ENCODE measurements at places on chromosomes 4 and X. TPM values are rescaled to one million over a fixed set of nuclear protein-coding genes. Genes with fewer than 3 reads are reported as not detected.

Gene BEND4
- 0.15 TPM for total RNA-seq

- no peaks in the 10 kb centered on the region for H3K27me3 ChIP-seq
- H3K4me1 ChIP-seq = peaks cover 10% of the 10 kb centered on the region
- H3K27ac ChIP-seq = no peak overlapping the region
Observed at GRCh38 chr4:1351854-1352566, 5.0 kb downstream of the UVSSA start.

Gene SYP
- 0.49 TPM for total RNA-seq

Gene PRDM5
- total RNA-seq = not detected

Gene SLITRK2
- not detected for total RNA-seq

Gene CRMP1
- total RNA-seq = 0.16 TPM

- H3K4me1 ChIP-seq = peaks cover 7% of the 10 kb centered on the region
- no peak overlapping the region for H3K4me3 ChIP-seq
- no peak for DNase-seq
- no peaks in the 10 kb centered on the region for H3K27me3 ChIP-seq
- H3K27ac ChIP-seq = no peak overlapping the region
- no peaks in the 10 kb centered on the region for H3K36me3 ChIP-seq
Observed at GRCh38 chr4:183721207-183722081, 62.4 kb downstream of the TRAPPC11 start.

- H3K4me3 ChIP-seq = no peak overlapping the region
- H3K4me1 ChIP-seq = no peaks in the 10 kb centered on the region
- no peaks in the 10 kb centered on the region for H3K36me3 ChIP-seq
- no peak for DNase-seq
- no peaks in the 10 kb centered on the region for H3K27me3 ChIP-seq
Observed at GRCh38 chr4:11625211-11625610, 196.5 kb upstream of the HS3ST1 start.

Gene STIM2
- total RNA-seq = 24.4 TPM

DNA sequence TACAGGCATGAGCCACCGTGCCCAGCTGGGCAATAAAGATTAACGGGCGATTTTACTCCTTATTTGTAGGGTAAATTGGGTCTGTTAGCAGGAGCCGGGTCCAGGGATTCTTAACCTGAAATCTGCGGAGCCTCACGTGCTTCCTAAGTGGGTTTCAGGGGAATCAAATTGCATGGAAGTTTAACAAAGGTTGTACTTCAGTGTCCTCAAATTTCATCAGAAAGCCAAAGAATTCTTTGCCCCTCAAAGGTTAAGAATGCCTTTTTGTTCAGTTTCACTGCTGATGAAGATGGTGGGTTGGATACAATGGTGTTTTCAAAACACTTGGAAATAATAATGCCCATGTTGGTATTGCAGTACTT, 67.9 kb downstream of the AFF1 start:
- H3K36me3 ChIP-seq = peaks cover 6% of the 10 kb centered on the region
- no peak for DNase-seq
- no peak overlapping the region for H3K4me3 ChIP-seq
- H3K27ac ChIP-seq = no peak overlapping the region
- peaks cover 33% of the 10 kb centered on the region for H3K4me1 ChIP-seq

DNA sequence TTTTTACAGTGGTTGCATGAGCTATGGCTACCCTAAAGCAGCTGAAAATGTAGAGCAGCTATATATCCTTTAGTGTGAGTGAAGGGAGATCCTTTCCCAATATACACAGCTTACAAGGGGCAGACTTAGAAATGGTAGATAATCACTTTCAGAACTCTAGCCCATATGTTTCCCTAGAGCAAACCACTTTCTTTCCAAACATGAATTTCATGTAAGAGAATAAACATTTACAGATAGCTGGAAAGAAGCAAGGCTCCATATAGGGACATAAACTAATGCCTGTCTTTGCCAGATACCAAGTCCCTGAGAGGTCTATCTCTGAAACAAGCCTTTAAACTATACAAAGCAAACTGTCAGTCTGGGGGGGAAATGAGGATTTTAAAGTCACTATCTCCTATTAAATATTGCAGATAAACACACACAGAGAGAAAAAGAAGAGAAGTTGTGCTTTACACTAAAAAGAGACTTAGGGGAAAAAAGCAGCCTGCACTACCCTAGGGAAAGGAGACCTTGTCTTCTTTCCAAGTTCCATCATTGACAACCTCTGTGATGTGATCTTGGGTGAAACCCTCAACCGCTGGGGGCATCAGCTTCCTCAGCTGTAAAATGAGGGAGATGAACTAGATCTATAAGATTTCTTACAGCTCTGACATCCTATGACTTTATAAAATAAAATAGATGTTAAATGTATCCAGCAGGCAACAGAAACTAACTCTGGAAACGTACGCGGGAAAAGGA, 73.6 kb downstream of the TMEM156 start:
- no peak for DNase-seq
- no peak overlapping the region for H3K27ac ChIP-seq
- no peaks in the 10 kb centered on the region for H3K27me3 ChIP-seq
- no peak overlapping the region for H3K4me3 ChIP-seq
- peaks cover 6% of the 10 kb centered on the region for H3K4me1 ChIP-seq
- no peaks in the 10 kb centered on the region for H3K36me3 ChIP-seq

- H3K4me3 ChIP-seq = no peak overlapping the region
- H3K27ac ChIP-seq = no peak overlapping the region
- DNase-seq = no peak
- H3K27me3 ChIP-seq = no peaks in the 10 kb centered on the region
Observed at GRCh38 chrX:155246748-155247147, 17.5 kb downstream of the RAB39B start.

DNA sequence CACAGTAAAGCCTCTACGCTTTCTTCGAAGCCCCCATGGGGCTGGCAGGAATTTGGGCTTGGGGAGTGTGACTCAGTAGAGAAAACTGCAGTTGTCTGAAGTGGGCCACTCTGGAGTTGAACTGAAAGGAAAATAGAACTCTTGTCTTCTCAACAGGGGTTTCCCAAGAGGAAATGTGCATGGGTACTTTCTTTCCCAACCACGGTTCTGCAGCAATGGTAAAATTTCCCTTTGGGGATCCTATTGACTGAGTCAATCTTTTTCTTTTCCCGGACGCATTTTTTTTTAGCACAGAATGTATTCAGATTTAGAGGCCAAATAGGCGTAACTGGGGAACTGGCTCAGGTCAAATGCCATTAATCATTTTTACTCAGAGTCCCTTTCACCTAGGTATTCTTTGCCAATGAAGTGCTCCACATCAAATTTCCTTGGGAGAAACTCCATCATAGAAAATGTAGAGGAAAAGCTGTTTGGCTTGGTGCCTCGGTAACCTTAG, 269.3 kb downstream of the STIM2 start:
- no peaks in the 10 kb centered on the region for H3K4me1 ChIP-seq
- no peak for DNase-seq
- no peaks in the 10 kb centered on the region for H3K36me3 ChIP-seq
- H3K27ac ChIP-seq = no peak overlapping the region

Gene GLRA2
- total RNA-seq = not detected

DNA sequence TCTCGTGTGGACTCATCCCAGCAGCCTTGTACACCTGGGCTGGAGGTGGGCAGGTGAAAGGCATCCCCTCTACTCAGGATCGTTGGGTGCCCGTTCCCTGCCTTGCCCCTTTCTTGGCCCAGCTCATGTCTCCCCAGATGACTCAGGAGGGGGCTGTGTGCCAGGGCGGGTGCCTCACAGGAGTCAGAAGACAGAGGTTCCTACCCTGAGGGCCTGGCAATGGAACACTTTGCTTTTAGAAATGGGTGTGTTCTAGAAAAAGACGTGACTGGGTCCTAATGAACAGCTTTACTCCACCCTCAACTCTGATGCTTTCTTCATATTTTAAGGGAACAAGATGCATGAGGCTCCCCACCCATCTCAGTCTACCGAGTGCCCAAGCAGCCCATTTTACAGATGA, 22.5 kb upstream of the TRIM2 start:
- H3K27me3 ChIP-seq = no peaks in the 10 kb centered on the region
- no peak overlapping the region for H3K27ac ChIP-seq
- H3K4me3 ChIP-seq = no peak overlapping the region
- no peaks in the 10 kb centered on the region for H3K36me3 ChIP-seq
- H3K4me1 ChIP-seq = no peaks in the 10 kb centered on the region
- no peak for DNase-seq

DNA sequence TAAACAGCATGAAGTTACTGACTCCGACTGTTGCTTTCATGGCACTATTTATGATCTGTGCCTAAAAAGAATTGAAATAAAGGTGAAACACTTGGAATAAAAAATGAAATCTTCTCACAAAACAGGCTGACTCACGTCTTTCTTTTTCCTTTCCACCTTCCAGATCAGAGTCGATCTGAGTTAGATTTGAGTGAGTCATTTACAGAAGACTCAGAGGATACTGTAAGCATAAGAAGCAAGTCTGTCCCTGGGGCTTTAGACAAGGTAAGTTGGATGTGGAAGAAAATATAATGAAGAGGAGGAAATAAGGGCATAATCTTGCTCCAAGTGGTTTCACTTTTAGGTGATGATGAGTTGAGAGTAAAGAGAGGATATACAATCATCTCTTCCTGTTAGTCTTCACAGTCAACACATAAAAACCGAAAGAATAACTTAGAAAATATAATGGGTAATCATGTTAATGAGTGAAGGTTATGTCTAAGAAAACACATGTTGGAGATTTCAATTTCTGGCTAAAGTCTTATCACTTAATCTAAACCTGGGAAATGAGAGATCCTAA, 89.7 kb downstream of the SYTL5 start:
- H3K4me3 ChIP-seq = no peak overlapping the region
- no peak for DNase-seq
- H3K27me3 ChIP-seq = no peaks in the 10 kb centered on the region

Gene MND1
- 20.3 TPM for total RNA-seq

DNA sequence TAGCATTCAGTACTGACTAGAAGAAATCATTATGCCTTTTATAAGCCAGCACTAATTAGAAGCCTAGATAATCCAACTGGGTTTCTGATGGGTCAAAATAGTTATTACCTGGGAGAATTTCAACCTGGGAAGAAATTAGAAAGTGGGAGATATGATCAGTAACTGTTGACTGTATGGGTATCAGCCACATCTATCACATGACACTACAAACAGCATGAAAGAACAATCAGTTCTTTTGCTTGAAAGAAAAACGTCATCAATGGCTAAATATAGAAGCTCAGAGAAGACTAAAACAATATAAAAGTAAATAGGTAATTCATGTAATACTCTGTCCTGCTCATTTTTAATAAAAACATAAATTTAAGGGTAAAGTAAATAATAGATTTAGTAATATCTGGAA, 145.1 kb downstream of the CAMK2D start:
- H3K27ac ChIP-seq = no peak overlapping the region
- H3K4me3 ChIP-seq = no peak overlapping the region
- no peaks in the 10 kb centered on the region for H3K27me3 ChIP-seq
- H3K36me3 ChIP-seq = no peaks in the 10 kb centered on the region
- DNase-seq = no peak
- peaks cover 4% of the 10 kb centered on the region for H3K4me1 ChIP-seq

Gene ZC4H2
- 1.3 TPM for total RNA-seq

DNA sequence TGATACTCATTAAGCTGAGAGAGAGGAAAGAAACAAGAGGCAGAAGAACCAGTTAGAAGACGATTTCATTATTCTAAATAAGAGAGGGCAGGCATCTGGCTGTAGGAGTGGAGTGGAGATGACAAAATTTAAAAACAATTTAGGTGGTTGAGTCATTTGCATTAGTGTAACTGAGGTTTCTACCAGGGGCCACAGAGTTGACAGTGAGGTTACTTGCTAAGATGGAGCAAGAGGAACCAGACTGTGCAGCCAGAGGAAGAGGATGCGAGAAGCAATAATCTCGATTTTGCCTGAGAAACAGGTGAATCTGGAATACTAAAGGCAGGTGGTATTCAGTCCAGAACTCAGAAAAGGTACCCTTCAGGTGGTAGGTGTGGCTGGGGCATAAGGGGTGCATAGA, 491.9 kb downstream of the MID1IP1 start:
- no peaks in the 10 kb centered on the region for H3K27me3 ChIP-seq
- no peaks in the 10 kb centered on the region for H3K4me1 ChIP-seq
- no peak for DNase-seq
- H3K36me3 ChIP-seq = no peaks in the 10 kb centered on the region
- no peak overlapping the region for H3K27ac ChIP-seq

Gene MTTP
- total RNA-seq = 0.21 TPM

Gene CTSO
- 6.7 TPM for total RNA-seq

Gene FAM53A
- total RNA-seq = 0.77 TPM

Gene TMSB15B
- total RNA-seq = 10.3 TPM

Gene EDNRA
- total RNA-seq = 0.15 TPM

GRCh38 chrX:117910216-117910615, 206.4 kb downstream of the KLHL13 start:
- H3K36me3 ChIP-seq = no peaks in the 10 kb centered on the region
- no peaks in the 10 kb centered on the region for H3K27me3 ChIP-seq
- H3K4me1 ChIP-seq = no peaks in the 10 kb centered on the region
- DNase-seq = no peak
- H3K27ac ChIP-seq = no peak overlapping the region

Gene RAI2
- not detected for total RNA-seq

- no peak overlapping the region for H3K27ac ChIP-seq
- no peaks in the 10 kb centered on the region for H3K27me3 ChIP-seq
- H3K4me3 ChIP-seq = no peak overlapping the region
- no peaks in the 10 kb centered on the region for H3K4me1 ChIP-seq
- no peaks in the 10 kb centered on the region for H3K36me3 ChIP-seq
- DNase-seq = no peak
Observed at GRCh38 chrX:110915111-110915510, 119.5 kb upstream of the CHRDL1 start.

DNA sequence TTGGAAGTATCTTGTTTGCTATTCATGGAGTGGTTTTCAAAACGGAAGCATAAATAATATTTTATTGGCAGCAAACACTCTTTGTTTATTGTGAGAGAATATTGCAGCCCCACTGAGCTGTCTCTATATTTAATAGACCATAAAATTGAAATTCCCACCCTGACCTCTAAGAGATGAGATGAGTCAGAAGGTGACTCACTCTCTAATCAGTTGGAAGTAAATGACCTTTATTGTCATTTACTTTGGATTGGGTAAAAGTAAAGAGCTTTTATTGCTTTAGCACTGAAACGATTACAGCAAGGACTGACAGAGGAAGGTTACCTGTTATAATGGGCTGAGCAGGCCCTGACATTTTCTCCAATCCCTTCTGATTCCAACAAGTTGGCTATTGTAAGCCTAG, 55.0 kb downstream of the SYTL5 start:
- no peak overlapping the region for H3K27ac ChIP-seq
- H3K36me3 ChIP-seq = no peaks in the 10 kb centered on the region
- no peak overlapping the region for H3K4me3 ChIP-seq
- DNase-seq = no peak
- H3K27me3 ChIP-seq = no peaks in the 10 kb centered on the region

- peak overlapping the region; percentile 91 for H3K4me3 ChIP-seq
- peaks cover 9% of the 10 kb centered on the region for H3K4me1 ChIP-seq
- no peaks in the 10 kb centered on the region for H3K27me3 ChIP-seq
- H3K36me3 ChIP-seq = no peaks in the 10 kb centered on the region
- H3K27ac ChIP-seq = no peak overlapping the region
Observed at GRCh38 chr4:122150931-122151330, 1.2 kb upstream of the BLTP1 start.

DNA sequence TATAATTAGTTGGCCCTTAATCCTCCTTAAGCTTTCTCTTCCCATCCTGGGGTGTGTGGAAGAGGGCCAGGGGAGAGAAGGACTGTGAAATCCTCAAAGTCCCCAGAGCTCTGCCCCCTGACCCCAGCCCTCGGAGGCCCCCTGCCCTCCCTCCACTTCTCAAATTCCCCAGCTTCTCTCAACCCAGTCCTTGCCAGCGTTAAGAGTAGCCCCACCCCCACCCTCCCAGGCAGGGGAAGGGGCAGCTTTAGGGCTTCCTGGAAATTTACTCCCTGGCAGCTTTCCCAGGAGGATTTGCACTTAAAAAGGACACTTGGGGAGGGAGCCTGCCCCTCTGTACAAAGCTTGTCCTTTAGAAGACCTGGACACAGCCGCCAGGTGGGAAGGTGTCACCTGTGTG, 11.8 kb upstream of the CD40LG start:
- no peak overlapping the region for H3K27ac ChIP-seq
- H3K36me3 ChIP-seq = no peaks in the 10 kb centered on the region
- H3K4me1 ChIP-seq = peaks cover 8% of the 10 kb centered on the region

All from GM12878 (cell line).